Stimulated activated CD8-positive, alpha-beta memory T cell treated with anti-CD3 and anti-CD28 coated beads, Interleukin-2, amount 100 ng/mL, for 1 hour (primary cell): ENCODE measurements at places on chromosomes 1 and 21.
A peak's percentile ranks its signal among the peaks of the same experiment; 100 is the strongest.

DNA sequence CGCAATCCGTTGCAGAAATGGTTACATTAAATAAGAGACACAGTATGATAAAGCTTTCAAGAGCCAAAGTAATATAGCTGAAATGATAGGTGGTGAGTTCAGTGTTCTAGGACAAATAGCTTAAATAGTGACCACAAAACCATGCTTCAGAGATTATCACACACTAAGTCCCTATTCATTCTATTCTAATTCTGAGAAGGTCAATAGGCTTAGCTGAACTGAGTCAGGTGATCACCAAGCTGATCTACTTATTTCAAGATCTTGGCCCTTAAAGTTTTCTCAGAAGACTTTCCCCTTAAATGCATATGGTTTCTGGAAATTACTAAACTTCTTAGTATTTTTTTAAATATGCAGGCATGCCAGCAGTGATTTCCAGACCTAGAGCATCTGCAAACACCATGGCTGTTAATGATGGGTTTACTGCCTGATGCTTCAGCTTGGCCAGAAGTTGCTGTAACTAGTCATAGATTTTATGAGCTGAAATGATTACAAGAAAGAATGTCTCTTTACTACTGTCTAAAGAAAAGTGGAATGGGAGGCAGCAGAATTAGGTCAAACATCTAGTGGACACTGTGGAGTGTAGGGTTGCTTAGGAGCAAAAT, 242.9 kb downstream of the ST6GALNAC3 start:
- DNase-seq: no peak

DNA sequence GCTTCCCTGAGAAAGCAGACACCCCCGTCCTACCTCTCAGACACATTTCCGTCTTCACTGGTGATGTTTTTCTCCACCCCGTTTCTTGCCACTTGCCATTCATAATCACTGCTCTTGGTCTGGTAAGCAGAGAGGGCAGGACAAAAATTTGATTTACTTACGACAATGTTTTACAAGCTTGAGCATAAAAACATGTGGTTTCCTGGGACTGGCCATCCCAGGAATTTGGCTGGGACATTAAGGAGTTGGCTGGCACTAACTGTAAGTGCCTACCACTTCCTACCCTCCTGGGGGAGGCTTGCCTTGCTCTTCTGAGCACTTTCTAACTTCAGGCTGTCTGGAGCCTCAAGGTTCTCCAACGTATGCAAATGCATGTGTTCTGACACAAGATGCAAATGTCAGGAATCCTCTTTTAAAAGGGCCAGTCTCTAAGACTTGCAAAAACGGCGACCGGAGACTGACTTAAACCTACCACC, 24.2 kb downstream of the ZBTB18 start:
- DNase-seq: no peak

DNA sequence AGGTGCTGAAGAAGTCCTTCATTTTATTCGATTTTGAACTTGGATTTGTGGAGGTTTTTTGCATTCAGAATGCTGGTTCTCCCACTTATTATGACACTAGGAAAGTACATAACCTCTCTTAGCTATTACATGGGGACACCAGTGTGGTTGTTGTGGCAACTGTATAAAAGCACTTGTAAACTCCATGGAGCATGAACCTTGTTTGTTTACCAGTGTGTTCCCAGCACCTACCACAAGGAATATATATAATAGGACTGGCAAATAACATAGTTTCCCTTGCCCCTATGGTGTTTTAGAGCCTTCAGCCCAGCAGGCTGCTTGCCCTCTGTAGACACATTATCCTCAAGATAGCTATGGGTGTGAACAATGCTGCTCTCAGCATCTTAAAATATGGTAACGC, 43.1 kb downstream of the RASSF5 start:
- DNase-seq: no peak

- no peak for DNase-seq
Measured at GRCh38 chr1:221834698-221835513, 93.0 kb upstream of the DUSP10 start.

- DNase-seq: peak; percentile 12
Measured at GRCh38 chr1:91885213-91885715, 687 bp downstream of the TGFBR3 start.

DNA sequence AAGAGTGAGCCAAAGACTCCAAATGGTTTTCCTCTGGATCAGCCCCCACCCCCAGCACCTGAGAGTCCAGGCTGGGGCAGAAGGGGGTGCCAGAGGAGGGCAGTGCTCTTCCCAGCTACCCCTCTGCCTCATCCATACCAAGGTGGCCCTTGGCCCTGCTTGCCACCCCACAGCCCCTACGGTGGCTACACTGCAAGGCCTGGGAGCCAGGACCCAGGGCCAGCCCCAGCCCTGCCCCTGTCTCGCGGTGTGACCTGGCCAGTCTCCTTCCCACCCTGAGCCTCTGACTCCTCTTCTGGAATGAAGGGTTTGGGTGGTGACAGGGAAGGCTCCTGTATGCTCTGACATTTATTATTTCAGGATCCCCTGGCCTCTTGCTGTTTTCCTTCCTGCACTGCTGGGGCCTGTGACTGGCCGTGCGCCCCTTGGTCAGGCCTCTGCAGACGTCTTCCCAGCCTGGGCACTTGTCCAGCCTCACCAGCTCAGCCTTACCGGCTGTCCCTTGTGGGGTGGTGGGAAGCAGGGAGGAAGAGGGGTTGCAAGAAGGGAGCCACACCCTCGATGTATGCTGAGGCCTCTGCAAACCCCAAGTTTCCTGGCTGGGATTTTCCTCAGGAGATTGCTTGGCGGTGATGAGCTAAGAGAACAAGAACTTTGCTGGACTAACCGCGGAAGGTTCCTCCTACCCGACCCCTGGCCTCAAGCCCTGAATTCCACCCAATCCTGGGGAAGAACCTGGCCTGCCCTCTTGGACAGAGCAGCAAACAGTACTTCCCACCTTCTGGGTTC, 13.5 kb downstream of the ASAP3 start:
- DNase-seq: no peak

GRCh38 chr1:210635108-210635507, 306.4 kb downstream of the HHAT start:
- no peak for DNase-seq

DNA sequence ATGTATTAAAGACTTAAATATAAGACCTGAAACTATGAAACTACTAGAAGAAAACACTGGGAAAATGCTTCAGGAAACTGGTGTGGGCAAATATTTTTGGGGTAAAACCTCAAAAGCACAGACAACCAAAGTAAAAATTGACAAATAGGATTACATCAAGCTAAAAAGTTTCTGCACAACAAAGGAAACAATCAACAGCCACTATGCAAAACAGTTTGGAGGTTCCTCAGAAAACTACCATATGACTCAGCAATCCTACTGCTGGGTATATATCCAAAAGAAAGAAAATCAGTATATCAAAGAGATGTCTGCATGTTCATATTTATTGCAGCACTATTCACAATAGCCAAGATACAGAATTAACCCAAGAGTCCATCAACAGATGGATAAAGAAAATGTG, 17.1 kb downstream of the TSHB start:
- no peak for DNase-seq

DNA sequence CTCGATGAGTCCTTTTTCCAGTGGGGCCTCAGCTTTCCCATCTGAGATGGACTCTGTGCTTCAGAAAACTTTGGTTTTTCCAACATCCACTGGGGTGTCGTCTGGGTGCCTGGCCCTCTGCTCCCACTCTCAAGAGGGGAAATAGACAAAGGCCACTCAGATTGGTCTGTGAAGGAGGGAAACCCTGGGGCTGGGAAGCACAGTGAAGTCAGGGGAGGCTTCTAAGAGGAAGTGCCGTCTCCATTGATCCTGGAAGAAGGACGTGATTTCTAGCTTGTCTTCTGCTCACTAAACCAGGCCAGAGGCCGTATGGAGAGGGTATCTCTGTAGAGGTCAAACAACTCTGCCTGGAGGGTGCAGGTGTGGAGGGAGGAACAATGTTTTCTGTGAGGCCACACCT, 5.2 kb downstream of the KNCN start:
- no peak for DNase-seq

- DNase-seq: no peak
Measured at GRCh38 chr1:224333939-224334786, 4.2 kb upstream of the NVL start.

DNA sequence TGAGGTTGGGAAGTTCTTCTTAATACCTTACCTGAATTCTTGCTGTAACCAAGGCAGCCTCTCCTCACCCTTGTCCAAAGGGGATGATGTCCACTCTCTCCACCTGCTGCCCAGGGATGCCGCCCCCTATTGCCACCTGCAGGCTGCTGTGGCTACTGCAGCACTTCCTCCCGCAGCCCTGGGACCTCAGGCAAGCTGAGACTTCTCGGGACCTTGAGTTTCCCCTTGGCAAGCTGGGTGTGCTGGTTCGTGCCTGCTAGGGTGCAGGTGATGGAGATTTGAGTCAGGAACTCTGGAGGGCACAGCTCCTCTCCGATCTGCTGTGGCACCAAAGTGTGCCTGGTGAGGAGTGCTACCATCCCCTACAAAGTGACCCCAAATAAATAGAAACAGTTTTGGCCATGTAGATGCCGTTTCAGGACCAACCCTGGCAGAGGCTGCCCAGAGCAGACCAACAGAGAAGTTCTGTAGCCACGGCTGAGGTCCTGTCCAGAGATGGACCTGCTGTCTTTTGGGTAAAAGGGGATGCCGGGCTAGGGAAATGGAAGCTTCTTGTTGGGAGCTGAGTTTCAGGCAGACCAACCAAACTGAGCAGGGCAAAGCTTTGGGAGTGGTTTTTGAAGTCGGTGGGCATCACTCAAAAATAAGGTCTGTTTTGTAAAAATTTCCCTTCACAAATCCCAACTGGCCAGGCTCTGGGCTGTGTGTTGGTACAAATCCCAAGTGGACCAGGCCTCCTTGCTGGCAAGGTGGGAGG, 31.7 kb downstream of the RUNX3 start:
- DNase-seq: no peak

DNA sequence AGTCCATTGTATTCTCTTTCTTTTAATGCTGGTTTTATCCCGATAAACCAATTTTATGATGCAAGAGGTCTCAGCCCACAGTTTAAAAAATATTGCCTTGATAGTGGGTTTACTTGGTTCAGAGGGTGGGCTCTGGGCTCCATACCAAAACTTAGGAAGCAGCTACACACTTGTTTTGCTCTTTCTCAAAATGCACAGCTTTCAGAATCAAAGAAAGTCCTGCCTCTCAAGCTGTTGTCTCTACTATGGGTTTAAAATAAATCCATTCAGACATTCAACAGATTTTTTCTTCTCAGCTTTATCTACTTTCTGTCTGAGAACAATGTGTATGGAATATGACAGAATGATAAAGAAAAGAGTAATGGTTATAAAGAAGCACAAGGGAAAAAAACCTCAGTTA, 14.8 kb upstream of the HHAT start:
- no peak for DNase-seq

- DNase-seq: no peak
Measured at GRCh38 chr1:169148472-169149252, 42.2 kb downstream of the ATP1B1 start.

DNA sequence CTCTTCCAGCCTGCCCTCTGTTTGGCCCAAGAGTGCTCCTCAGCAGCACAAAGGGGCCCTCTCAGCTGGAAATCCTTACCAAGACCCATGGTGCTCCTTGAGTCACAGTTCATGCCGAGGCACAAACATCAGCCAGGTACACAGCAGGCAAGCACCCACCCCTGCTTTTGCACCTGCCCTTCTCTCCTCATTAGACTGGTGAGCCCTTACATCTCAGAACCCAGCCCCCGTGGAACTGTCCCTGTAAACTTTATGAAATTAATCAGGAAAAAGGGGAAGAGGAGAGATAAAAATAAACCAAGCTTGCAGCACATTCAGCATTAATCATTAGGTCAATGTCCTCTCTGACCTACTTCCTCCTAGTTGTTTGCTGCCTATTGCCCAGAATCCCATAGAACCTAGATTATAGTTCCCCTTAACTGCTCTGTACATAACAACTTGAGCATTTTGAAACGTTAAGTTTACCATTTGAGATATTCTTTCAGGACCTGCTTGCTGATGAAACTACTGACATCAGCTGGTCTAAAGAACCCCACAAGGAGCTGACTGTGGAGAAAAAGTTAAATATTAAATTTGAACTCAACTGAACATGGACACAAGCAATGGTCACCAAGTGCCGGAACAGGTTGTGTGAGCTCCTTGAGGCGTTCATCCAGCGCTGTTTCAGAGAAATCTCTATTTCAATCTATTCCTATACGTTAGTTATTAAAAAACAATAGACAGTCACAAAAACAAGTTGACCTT, 738.4 kb downstream of the MATN1 start:
- no peak for DNase-seq

- no peak for DNase-seq
Measured at GRCh38 chr1:63865561-63865960, 91.7 kb downstream of the ROR1 start.

GRCh38 chr1:8666389-8667167, 150.9 kb downstream of the RERE start:
- DNase-seq: no peak

GRCh38 chr1:2082064-2082463, 31.9 kb downstream of the PRKCZ start:
- DNase-seq: no peak

DNA sequence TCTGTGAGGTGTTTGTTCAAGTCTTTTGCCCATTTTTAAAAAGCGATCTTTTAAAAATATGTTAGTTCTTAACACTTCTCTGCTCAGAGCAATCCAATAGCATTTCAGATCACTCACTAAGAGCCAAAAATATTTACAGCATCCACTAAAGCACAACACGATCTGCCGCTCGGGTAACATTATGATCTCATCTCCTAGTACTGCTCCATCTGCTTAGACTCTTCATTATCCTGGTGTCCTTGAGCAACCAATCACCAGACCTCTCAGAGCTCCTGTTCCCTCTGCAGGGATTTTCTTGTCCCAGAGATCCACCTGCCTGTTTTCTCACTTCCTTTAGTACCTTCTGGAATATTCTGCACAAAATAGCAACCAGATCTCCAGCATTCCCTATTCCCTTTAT, 235.3 kb upstream of the ESRRG start:
- no peak for DNase-seq

- DNase-seq: no peak
Measured at GRCh38 chr1:177585302-177586220, 384.3 kb downstream of the SEC16B start.

GRCh38 chr1:161285113-161285512, 24.7 kb downstream of the MPZ start:
- no peak for DNase-seq

DNA sequence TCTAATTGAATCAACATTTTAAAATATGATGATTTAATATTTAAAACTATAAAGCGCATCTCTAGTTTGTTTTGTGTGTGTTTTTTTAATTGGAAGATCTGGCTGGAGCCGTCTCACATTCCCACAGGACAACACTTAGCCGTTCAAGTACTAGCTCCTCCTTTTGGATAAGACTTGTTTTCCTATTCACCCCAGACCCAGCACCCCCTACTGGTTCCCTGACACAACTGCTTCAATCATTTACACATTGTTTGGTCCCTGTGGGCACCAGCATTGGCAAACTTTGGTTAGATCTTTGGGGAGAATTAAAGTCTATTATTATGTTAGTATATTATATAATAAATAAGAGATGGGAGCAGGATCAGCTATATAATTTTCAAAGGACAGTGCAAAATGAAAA, 34.5 kb downstream of the TYW3 start:
- DNase-seq: no peak

- no peak for DNase-seq
Measured at GRCh38 chr1:232130815-232131480, 499.0 kb downstream of the SIPA1L2 start.

- no peak for DNase-seq
Measured at GRCh38 chr1:32957017-32957416, 7.6 kb downstream of the RNF19B start.
